ENCODE measurements at places on chromosomes 1 and 21.

DNA sequence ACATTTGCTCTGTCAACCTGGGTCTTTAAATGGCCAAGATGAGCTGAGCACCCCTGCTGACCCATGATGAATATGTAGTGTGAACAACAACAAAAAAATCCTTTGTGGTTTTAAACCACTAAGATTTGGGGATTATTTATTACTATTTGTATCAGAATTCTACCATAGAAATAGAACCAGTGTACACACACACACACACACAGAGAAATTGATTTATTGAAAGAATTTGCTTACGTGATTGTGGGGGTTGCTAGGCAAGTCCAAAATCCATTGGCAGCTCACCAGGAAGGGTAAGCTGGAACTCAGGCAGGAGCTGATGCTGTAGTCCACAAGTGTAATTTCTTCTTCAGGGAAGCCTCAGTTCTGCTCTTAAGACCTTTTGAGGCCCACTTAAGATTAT is 82.5 kb upstream of the MAP1LC3C start:
- DNase-seq: no peak

DNA sequence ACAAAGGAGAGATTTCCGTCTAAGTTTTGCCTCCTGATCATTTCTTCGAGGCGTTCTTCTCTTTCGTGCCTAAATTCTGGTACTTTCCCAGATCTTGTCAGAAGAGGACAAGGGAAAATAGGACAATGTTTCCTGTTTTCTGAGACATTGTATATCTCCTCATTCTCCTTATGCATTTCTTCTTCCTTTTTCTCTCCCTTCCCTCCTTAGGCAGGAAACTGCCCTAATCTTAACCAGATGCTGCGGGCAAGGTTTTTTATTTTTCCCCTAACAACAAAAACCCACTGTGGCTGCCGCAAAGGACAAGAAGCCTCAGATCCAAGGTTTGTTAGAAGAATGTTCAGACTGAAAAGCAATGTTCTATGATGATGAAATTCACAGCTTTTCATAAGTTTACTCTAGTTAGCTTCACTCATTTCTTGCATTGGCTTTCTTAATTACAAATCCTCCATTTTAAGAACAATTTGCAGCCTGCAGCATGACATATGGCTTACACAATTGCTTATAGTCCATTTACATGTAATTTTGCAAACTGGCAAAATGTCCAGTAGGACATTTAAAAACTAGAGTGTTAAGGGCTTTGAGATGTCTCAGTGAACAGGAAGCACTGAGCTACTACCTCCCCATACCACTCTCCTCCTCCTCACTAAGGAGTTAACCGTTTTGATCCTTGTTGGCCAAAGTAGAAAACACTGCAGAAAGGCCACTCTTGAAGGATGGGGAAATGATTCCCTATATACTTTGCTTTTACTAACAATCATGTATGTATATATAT is 624 bp downstream of the CTSK start:
- no peak for DNase-seq

- no peak for DNase-seq
These were observed 43.3 kb downstream of the FAAP20 start for GRCh38 chr1:2151252-2151651.

GRCh38 chr21:24897883-24898282 is 709.4 kb downstream of the MRPL39 start:
- no peak for DNase-seq

DNA sequence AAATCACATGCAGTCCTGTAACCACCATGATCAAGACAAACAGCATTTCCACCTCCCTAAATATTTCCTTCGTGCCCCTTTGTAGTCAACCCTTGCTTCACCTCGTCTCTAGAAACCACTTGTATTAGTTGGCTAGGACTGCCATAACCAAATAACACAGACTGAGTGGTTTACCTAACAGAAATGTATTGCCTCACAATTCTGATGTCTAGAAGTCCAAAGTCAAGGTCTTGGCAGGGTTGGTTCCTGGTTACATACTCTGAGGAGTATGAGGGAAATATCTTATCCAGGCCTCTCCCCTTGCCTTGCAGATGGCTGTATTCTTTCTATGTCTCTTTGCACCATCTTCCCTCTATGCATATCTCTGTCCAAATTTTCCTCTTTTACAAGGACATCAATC is 23.3 kb upstream of the FRRS1 start:
- DNase-seq: no peak

DNA sequence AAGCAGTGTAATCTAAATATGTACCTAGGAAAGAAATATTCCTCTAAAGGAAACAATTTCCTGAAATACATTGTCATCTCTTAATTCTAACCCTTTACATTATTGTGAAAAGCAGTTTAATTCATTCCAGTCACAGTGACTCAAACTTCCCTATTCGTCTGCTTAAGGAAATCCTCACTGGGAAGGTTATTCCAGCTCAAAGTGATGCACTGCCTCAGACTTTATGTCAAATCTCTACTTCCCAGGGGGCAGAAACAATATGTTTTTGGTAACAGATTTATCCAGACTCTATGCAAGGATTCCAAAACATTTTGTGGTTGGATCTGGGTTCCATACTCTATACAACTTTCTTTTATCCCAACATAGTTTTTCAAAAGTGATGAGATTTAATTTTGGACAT is 145.2 kb downstream of the NTMT2 start:
- DNase-seq: no peak

DNA sequence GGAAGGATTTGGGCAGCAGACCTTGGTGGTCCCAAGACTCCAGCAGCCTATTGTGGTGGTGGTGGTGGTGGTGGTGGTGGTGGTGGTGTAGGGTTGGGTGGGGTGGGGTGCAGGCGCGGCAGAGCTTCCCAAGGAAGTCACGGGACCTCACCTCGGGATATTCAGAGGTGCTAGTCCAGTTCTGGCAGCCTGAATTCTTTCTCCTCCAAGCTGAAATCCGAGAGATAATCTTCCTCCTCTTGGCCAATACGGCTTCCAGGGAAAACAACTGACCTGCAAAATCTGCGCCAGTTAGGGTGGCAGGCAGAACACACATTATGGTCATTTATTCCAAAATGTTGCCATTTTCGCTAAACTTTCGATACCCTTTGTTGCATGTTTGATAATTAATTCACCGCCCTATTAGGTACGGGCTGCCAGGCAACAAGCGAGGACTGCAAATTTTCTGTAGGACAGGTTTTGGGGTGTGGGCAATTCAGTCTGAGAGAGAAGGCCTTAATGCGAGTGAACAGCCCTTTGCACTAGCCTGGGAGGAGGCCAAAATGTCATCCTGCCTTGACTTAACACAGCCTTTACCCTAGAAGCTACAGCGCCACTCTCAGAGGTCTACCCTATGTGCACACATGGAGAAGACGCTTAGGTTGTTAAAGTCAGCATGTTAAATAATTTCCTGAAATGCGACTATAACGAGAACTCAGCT is 33.2 kb upstream of the BSDC1 start:
- no peak for DNase-seq

GRCh38 chr1:247434005-247434404 is 18.0 kb downstream of the NLRP3 start:
- no peak for DNase-seq

- no peak for DNase-seq
These were observed 47.9 kb upstream of the PLXNA2 start for GRCh38 chr1:208291923-208292711.

DNA sequence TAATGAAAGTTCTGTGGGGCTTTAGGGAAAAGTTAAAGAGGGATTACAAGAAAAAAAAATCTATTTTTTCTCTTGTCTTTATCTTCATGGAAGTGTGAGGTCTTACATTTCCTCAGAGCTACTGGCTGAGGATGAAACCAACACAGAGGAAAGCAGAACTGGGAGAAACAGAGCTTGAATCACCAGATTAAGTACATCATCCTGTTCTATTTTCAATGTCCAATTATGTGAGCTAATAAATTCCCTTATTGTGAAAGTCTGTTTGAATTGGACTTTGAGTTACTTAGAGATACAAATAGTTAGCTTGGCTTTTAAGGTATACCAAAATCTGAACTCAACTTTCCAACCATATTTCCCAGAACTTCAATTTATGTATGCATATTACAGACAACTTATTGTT is 69.2 kb downstream of the LPGAT1 start:
- DNase-seq: no peak

- DNase-seq: no peak
These were observed 116.1 kb downstream of the UCHL5 start for GRCh38 chr1:192943108-192943507.

- no peak for DNase-seq
These were observed 8.6 kb downstream of the CTSE start for GRCh38 chr1:206015071-206015470.

DNA sequence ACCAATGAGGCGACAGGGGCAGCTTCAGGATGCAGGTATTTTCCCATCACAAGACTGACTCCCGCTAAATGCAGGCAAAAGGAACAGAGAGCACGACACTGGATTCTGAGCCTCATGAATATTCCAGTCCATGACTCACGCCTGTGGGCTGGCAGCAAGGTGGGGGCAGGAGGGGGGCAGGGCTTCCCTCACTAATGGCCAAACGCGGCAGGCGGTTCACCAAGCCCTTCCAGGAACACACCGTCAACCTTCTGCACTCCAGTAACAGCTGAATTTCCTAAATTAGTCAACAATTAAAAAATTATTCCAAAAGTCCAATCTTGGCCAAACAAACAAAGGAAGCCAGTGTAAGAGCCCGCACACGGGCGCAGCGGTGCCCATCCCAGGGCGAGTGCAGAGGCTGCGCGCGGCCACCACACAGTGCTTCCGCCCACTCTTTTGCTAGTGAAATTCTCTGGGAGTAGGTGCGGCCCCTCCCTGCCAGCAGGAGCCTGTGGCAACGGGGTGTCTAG is 12.5 kb upstream of the GPR153 start:
- DNase-seq: no peak

DNA sequence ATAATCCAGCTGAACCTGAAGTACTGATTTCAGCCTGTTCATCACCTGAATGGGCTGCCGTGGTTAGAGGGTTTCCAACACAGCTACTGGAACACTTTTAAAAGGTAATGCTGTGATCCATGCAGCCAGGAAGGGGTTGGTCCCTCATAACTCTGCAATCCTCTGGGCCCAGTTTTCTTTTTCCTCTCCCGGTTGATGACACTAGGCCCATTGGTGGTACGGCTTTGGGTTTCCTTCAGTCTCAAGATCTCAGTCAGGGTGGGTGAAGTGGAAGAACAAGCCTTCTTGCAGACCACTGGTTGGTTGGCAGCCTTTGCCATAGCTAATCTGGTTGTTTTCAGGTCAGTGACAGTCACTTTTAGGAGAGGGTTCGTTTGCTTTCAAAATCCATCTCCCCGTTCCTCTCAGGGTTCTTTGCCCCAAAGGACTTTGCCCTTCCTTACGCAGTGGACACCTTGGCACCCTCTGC is 502 bp upstream of the SLC35A3 start:
- DNase-seq: no peak

GRCh38 chr1:20626524-20626923 is 6.7 kb upstream of the PINK1 start:
- DNase-seq: no peak

GRCh38 chr1:26862781-26863684 is at the start of gene SFN:
TSS of gene SFN (plus strand) at chr1:26863149. CDS start at chr1:26863213, 64 bp downstream.
- DNase-seq: peak; percentile 57

- no peak for DNase-seq
These were observed 57.9 kb upstream of the PTGFRN start for GRCh38 chr1:116851846-116852245.

DNA sequence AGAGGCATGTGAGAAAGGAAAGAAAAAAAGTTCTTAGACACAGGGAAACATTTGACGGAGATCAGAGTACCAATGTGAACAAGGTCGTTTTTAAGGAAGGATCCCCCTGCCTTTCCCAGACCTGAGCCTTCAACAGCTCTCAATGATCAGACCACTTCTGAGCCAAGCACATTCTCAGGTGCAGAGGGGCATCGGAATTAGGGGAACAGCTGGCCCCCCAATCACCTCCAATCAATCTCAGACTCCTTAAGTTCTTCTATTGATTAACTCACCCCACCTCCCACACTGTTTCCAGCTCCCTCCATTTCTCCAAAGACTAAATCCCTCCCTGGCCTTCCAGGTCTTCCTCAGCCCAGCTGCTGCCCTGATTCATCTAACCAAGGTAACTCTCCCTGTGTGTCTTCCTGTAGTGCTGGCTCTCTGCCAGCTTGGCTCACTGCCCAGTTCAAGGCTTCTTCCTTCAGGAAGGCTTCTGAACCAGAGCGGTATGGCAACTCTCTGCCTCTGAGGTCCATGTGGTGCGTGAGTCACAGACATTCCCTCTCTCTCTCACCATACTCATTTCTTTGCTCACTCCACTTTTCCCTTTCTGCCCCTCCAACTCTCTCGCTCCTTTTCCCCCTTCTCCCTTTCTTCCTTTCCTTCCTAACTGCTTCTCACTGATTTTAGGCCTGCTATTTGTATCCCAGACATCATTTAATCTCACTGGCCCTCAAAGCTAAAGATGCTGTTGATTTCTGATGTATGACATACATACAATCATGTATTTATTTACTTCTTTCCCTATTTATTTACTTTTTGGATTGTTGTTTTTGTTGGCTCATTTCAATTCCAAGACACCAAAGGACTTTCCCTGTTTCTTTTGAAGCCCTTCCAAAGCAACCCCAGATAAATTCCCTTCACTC is 18.1 kb downstream of the CFAP45 start:
- no peak for DNase-seq

- peak; percentile 98 for DNase-seq
These were observed at the start of gene RPL5 for GRCh38 chr1:92831762-92832536. TSS of gene RPL5 (plus strand) at chr1:92832040. CDS start at chr1:92832115, 75 bp downstream.

DNA sequence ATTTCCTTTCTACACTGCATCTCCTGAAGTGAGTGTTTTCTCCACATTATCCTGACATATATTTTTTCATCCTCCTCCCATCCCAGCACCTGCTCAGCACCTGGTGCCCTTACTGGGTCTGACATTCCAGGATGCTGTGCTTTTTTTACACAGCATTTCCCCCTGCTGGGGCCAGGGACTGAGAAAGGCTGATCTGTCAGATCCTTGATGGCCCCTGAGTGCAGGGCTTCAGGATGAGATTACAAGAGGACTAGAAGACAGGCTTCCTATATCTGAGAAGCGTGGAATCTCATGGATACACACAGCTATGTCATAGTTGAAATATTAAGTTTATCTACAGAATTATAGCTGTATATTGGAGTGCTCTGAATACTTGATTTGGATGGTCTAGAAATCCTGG is 24.4 kb downstream of the RCAN1 start:
- no peak for DNase-seq

Measured in GM13976 (cell line).